ENCODE measurements at places on chromosomes 1 and 21.
A peak's percentile ranks its signal among the peaks of the same experiment; 100 is the strongest.

- DNase-seq: peak; percentile 34
Measured at GRCh38 chr1:198520524-198521254, 19.8 kb downstream of the ATP6V1G3 start.

- DNase-seq: no peak
Measured at GRCh38 chr1:162702628-162703027, 70.4 kb downstream of the DDR2 start.

- no peak for DNase-seq
Measured at GRCh38 chr1:204821476-204821875, 49.2 kb upstream of the NFASC start.

- peak; percentile 53 for DNase-seq
Measured at GRCh38 chr1:52002038-52002917, 11.8 kb upstream of the RAB3B start.

DNA sequence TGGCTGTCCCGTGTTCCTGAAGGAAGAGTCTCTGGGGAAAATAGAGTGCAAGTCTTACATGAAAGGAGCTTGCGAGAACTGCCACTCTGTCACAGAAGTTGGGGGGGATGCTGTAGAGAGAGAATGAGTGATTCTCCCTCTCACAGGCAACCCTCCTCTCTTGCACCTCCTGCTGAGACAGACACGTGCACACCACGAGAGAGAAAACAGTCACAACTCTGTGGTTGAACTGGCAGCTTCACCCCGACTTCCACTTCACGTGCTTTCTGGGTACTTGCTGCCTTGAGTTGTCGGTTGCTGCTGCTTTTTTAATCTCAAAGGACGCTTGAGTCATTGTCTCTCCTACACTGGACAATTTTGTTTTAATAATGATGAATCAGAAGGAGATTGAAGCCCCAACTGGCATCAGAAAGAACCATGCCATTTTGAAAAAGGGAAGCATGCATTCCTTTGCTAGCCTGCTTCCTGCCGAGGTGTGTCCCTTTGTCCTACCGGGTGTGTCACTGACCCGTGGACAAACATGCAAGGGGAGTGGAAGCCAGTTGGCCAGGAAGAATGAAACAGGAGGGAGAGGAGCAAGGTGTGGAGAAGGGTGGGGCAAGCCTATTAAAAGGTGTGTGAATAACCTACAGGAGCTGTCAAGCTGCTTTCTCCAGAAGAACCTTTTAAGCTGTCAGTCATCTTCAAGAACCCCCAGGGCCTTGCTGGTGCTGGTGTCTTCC lies 164.2 kb downstream of the CACNA1E start:
- no peak for DNase-seq
